LHCN-M2 (cell line): ENCODE measurements at places on chromosomes 5 and 9. TPM values are rescaled to one million over a fixed set of nuclear protein-coding genes. Genes with fewer than 3 reads are reported as not detected.

DNA sequence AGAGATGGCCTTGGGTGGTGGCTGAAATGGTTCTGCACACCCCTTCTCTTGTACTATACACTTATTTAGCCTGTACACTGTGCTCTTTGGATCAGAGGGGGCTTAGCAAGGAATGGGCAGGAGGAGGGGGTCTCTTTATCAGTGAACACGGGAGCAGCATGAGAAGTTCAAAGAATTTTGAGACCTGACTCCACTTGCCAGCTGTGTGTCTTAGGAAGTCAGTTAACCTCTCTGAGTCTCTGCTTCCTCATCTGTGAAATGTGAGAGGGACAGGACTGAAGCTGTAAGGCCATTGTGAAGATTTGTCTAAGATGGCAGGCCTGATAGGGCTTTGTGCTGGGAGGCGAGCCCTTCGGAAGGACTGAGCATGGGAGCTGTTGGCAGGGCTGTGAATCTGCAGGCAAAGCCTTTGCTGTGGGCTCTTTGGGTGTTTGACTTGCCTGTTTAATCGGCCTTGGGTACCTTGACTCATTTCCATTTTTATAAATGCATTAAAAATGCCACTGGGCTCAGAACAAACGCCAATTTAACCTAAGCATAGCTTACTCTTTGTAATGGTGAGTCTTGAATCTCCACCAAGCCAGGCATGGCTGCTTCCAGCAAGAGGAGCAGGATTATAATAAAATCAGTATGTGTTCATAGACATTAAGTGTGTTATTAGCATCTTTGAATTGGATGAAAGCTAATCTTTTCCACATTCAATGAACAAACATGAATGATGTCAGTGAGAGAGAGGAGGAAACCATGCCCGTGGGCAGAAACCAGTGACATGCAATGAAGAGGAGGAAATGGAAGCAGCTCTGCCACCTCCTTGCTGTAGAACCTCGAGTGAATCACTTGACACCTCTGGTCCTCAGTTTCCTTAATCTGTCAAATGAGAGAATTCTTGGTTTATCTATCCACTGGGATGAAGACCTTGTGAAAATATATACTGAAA is 89.4 kb downstream of the MACROH2A1 start:
- DNase-seq, result no peak

DNA sequence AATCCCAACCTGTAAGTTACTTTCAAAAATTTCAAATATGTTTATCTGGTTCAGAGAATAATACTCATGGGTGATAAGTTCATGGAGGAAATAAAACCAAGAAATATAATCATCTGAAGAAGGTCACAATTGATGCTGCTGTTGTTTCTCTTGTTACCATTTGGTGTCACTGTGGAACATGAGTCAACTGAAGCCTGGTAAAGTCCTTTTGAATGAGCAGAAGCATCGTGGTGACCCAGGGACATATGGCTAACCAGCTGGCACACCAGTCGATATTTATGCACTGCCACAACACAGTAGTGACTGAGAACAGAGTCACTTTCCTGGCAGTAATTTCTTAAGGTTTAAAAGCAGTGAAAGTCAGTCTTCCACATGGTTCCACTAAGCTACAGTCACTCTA is 612.9 kb upstream of the TLE4 start:
- DNase-seq, result peak; percentile 15

DNA sequence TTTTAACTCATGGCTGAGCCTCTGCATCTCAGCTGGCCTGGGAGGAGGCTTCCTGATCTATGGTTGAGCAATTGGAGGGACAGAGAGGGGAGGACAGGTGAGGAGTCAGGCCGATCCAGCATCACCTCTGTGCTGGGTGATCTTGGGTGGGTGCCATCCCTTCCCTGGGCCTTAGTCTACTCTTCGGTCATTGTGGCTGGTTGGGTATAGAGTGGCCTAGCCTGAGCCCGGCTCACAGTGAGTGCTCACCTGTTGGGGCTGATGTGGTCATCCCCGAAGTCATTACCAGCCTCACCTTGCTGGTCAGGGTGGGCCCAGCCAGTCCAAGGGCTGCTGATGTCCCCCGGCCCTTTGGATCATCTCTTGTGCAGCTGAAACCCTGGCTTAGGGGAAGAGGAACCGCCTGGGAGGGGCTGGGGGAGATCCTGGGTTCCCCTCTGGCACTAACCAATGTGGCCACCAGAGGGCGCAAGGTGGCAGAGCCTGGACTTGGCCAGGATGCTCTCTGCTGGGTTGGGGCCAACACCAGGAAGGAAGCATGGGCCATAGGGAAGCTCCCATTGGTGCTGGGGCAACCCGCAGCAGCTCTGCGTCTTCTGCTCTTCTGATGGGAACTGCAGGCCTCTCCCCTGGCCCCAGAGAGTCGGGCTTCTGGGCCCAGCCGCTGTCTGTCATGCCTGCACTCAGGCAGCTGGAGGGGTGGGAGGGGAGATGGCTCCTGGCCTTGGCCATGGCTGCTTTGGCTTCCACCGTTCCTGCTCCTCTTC is 17.3 kb upstream of the ODF2 start:
- peak; percentile 63 for DNase-seq

GRCh38 chr9:9202276-9202675 is 1402.7 kb upstream of the DMAC1 start:
- DNase-seq, result no peak

GRCh38 chr5:167985373-167985772 is 306.1 kb upstream of the WWC1 start:
- DNase-seq, result no peak

DNA sequence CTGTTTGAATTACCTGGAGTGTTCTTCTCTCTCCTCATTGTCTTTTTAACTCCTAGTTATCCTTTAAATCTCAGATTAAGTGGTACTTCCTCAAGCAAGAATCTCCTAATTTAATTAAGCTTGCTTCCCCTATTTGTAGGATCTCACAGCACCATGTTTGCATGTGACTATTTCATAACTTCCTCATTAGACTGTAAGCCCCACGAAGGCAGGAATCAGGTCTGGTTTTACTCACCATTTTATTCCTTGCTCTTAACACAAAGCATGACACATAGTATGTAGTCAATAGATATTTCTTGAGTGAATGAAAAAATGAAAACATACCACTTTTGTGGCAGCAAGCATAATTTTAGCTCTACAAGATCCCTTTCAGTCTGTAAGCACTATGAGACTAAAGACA is 1.3 kb upstream of the ERMP1 start:
- no peak for DNase-seq

DNA sequence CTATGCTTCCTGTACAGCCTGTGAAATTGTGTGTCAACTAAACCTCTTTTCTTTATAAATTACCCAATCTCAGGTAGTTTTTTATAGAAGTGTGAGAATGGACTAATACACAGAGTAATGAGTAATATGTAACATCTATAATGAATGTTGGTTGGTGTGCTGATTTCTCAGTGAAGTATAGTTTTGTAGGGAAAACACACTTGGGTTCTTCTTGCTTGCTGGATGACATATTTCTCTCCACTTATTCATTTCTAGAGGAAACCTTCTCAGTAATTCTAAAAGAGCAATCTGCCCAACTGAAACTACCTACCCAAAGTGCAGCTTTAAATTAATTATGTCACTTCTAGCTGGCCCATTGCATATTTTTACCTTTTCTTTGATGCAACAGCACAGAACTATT is 81.1 kb upstream of the RORB start:
- no peak for DNase-seq

DNA sequence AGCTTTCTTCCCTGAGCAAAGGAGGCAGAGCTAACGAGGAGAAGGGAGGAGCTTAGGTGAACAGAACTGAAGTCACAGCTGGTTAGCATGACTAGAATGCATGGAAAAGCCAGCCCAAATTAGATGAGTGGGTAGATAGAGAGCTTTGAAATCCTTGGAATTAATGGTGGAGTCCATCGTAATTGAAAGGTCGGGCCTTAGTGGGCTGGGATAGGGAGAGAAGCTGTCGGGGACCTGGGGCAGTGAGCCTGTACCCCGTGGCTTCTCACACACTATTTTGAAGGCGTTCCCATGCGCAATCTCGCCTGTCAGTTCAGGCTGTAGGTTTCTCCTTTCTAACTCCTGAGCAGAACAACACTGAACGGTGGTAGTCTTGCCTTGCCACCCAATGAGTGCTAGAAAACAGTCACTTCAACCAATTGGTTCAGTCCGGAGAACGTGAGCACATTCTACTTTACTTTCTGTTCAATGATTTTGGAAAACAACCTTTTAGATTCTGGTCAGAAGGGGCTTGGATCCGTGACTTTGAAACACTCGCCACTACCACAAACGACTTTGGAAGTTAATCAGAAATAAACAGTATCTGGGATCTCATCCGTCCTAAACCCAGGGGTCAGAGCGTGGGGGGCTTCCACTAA is 655 bp upstream of the RAI14 start:
- DNase-seq, result peak; percentile 60

DNA sequence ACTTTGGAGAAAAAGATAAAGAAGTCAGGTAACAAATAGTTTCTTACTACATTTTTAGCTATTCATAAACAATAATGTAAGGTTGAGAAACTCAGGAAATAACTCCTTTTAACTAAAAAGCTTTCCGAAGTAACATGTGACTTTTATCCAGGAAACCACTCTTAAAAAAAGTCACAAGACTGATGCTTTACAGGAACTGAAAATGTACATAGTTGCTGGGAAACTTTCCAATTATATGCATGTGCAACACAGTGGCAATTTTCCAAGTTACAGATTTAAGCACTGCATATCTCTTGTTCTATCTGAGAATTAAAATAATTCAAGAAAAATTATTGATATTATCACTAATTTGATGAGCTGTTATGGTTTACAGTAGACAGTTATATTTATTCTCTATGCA is 105.2 kb downstream of the CDH10 start:
- no peak for DNase-seq

DNA sequence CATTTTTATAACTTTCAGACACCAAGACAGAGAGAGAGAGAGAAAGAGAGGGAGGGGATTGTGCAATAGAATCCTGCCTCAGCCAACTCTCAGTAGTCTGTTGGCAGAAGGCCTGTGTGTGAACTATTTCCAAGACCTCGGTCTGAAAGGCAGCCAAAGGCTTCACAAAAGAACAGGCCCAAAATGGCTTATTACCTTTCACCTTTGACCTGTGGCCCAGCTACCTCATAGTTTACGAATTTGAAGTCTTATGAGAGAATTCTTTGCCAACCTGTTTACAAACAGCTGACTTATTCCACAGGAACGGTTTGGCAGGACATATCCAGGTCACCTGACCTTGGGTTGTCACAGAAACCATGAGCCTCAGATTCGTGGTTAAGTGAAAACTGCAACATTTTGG is 48.6 kb downstream of the NR2F1-AS1 start:
- DNase-seq, result peak; percentile 87

DNA sequence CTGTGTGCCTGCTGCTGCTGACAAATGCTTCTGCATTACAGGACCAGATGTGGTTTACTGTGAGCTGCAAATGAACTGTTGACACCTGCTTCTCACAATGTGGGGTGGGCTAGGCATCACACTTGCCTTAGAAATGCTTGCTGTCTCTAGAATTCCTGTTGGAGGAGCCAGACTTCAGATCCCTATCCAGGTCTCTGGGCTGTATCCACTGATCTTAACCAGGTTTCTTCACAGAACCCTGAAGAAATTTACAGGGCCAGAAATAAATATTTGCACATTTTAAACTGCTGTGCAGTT is 255.4 kb downstream of the FAM114A2 start:
- DNase-seq, result no peak

GRCh38 chr9:130010151-130010988 is 32.6 kb downstream of the FNBP1 start:
- no peak for DNase-seq

- peak; percentile 58 for DNase-seq
Observed at GRCh38 chr5:143562935-143563334, 159.4 kb upstream of the NR3C1 start.

DNA sequence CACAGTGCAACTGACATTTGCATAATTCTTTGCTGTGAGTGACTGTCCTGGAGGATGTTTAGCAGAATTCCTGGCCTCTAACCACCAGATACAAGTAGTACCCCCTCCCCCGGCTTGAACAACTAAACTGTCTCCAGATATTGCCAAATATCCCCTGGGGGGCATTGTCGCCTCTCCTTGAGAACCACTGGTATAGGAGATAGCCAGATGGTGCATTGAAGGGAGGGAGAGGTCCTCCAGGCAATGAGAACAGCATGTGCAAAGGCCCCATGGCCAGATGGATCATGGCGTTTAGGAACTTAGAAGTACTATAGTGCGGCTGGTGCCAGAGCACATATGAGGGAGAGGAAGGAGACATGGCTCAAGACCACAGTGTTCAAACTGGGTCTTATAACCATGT is 18.9 kb upstream of the ORM1 start:
- DNase-seq, result no peak

GRCh38 chr5:154498994-154499393 is 21.0 kb upstream of the HAND1 start:
- no peak for DNase-seq

DNA sequence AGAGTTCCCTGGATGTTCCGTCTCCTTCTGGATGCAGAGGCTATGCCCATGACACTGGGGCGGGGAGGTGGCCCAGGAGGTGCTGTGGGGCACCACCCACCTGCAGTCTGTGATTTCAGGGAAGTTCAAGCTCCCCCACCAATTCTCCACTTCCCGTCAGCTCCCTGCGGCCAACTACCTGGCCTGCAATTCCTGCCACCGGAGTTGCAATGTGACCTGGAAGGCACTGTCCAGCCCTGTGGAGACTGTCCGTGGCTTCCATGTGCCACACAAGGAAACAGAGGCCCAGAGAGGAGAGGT is 16.6 kb downstream of the GFI1B start:
- no peak for DNase-seq

DNA sequence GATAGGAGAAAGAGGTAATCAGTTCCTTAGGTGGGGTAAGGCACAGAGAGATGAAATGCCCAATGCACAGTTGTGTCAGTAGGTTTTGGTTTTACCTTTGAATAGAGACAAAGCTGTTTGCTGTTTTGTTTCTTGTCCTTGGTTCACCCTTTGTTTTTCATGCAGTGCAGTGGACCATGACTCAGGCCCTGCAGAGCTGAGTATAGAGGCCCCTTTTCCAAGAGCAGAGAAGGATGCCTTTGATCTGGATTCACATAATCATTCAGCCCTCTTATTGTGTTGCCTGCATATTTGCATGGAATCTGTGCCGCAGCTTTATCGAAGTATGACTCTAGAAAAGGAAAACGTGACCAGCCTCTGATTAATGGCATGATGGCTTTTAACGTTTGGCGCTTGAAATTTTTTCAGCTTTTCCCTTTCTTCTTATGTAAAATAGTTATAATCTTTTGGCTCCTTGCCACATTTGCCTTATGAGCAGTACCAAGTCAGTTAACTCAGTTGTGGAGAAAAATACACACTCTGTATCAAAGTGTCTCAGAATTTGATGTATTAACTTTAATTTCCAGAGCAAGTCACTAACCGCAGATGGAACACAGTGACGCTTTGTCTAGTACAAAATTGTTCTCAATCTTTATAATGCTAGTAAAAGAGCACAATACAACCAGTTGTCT is 197.6 kb downstream of the KDM4C start:
- DNase-seq, result peak; percentile 41

The B4GALT1 gene
- total RNA-seq, result 28.8 and 34.8 TPM in 2 replicates

The PALM2AKAP2 gene
- 15.8 and 16.5 TPM in 2 replicates for total RNA-seq

The FAM114A2 gene
- total RNA-seq, result 31.3 and 41.4 TPM in 2 replicates

The FBN2 gene
- 25.4 and 27.4 TPM in 2 replicates for total RNA-seq

The ABO gene
- not detected in 2 replicates for total RNA-seq

The PHF24 gene
- not detected in 2 replicates for total RNA-seq

The EPB41L4A gene
- not detected in 2 replicates for total RNA-seq
